Neuronal stem cell (in vitro differentiated cells): ENCODE measurements at places on chromosomes 7 and 10.

- H3K4me3 ChIP-seq = no peak overlapping the region
- no peak for DNase-seq
- H3K4me1 ChIP-seq = peaks cover 11% of the 10 kb centered on the region
- no peaks in the 10 kb centered on the region for H3K27me3 ChIP-seq
These were observed 5.2 kb upstream of the ZNF22 start for GRCh38 chr10:44995581-44995913.

GRCh38 chr10:119166118-119166500 is 595 bp upstream of the SFXN4 start:
- H3K36me3 ChIP-seq = peaks cover 51% of the 10 kb centered on the region
- H3K27ac ChIP-seq = no peak overlapping the region
- H3K27me3 ChIP-seq = no peaks in the 10 kb centered on the region
- H3K4me3 ChIP-seq = peak overlapping the region; percentile 90
- peaks cover 10% of the 10 kb centered on the region for H3K4me1 ChIP-seq
- no peak for DNase-seq

- H3K4me3 ChIP-seq = no peak overlapping the region
- DNase-seq = no peak
- no peaks in the 10 kb centered on the region for H3K27me3 ChIP-seq
These were observed 34.7 kb upstream of the SLC35B4 start for GRCh38 chr7:134351424-134351823.

DNA sequence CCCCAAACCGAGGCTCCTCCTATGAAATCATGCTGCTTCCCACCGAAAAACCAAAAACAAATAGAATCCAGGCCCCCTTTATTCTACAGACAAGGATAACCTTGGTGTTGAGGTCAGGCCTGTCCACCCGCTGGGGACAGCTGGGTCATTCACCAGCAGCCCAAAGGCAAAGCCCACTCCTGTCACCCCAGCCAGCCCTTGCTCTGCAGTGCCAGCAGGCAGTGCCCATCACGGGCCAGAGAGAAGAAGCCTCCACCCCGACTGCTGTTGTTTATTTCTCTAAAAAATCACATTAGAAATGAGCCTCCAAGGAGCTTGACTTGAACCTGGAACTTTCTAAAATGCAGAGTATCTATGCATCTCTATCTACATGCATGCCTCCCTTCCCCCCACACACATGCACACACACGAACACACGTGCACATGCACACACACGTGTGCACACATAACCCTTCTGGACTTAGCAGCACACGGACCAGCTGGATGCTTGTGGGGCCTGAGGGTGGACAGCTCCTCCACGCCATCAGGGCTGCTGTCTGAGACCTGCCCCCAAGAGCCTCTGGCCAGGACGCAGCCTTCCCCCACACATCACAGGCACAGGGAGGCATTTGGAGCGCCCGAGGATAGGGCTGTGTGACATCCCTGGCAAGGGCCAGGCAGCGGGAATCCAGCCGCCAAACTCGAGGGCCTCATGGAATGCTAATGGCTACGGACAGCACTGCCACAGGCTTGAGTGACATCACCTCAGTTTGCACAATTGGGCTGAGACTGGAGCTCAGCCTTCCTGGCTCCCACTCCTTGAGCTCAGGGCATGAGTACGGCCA is 22.8 kb downstream of the PRKAG2 start:
- H3K36me3 ChIP-seq = no peaks in the 10 kb centered on the region
- no peak overlapping the region for H3K4me3 ChIP-seq
- DNase-seq = no peak
- H3K27ac ChIP-seq = no peak overlapping the region
- no peaks in the 10 kb centered on the region for H3K27me3 ChIP-seq

DNA sequence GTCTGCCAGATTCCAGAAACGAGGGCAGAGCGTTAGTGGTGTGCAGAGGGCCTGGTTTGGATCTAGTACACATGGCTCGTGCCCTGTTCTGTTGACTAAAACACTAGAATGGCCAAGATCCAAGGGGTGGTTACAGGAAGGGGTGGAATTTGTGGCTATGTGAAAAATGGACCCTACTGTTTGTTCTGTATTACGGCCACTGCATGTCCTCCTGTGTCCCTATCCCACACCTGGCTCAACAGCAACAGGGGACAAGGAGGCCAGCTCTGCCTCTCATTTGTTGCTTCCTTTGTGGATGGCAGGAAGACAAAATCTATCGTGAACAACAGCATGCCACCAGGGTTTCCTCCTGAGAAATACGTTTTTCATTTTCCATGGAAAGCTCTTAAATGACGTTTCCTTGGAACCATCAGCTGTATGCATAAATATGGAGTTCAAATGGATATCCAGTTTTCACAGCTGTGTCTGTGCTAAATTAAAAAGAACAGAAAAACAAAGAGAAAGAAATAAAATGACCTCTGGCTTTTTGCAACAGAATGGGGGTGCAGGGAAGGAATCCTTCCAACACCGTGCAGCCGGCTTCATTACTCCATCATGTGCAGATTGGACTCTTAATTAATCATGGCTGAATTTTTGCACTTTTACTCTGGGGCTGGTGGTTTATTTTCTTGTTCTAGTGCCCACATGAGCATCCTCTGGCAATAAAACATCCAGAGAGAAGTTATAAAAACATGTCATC is 318.9 kb downstream of the CXCL12 start:
- H3K27me3 ChIP-seq = no peaks in the 10 kb centered on the region
- no peaks in the 10 kb centered on the region for H3K4me1 ChIP-seq
- H3K4me3 ChIP-seq = no peak overlapping the region
- H3K27ac ChIP-seq = no peak overlapping the region
- no peak for DNase-seq

DNA sequence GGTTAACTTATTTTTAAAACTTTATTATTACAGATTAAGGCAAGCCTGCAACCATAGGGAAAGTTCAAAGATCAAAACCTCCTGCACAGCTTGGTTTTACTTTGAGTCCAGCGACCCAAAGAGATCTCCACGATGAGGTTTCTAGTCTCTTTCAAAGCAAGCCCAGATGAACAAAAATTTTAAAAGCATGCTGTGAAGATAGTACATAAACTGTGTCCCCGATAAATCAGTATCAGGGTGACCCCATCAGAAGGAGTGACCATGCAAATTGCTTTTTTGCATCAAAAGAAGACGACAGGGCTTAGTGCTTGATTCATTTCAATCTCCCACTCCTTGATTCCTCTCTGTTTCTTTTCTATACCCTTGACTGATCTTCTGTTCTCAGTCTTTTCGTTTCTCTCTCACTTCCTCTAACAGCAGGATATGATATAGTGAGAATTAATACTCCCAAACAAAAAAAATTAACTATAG is 16.0 kb upstream of the DNTT start:
- H3K4me3 ChIP-seq = no peak overlapping the region
- no peaks in the 10 kb centered on the region for H3K27me3 ChIP-seq
- peaks cover 2% of the 10 kb centered on the region for H3K4me1 ChIP-seq
- H3K36me3 ChIP-seq = no peaks in the 10 kb centered on the region

- H3K36me3 ChIP-seq = no peaks in the 10 kb centered on the region
- H3K4me3 ChIP-seq = no peak overlapping the region
- no peak overlapping the region for H3K27ac ChIP-seq
- H3K27me3 ChIP-seq = no peaks in the 10 kb centered on the region
- DNase-seq = no peak
- H3K4me1 ChIP-seq = no peaks in the 10 kb centered on the region
These were observed 133.4 kb downstream of the MACC1 start for GRCh38 chr7:20083781-20084180.

GRCh38 chr7:150339409-150339809 is 2.0 kb downstream of the RARRES2 start:
- peaks cover 10% of the 10 kb centered on the region for H3K4me1 ChIP-seq
- no peaks in the 10 kb centered on the region for H3K36me3 ChIP-seq
- H3K4me3 ChIP-seq = no peak overlapping the region
- DNase-seq = no peak

DNA sequence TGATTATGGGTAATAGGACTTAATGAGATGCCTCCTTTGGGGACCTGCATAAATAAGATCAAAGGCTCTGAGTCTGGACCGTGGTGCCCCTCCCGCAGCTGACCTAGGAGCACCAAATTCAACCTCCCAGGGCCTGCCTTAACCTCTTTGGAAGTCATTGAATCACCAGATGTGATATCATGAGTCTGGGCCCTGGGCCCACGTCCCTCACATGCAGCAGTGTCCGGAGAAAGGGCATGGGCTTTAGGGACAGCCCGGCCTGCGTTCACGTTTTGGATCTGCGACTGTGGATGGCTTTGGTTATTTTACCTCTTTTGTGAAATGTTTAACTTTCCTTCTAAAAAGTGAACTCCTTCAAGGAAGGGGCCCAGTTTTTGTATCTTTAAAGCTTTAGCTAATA is 220.0 kb upstream of the KLF6 start:
- DNase-seq = no peak
- no peak overlapping the region for H3K4me3 ChIP-seq
- H3K27ac ChIP-seq = no peak overlapping the region
- H3K4me1 ChIP-seq = no peaks in the 10 kb centered on the region
- H3K36me3 ChIP-seq = no peaks in the 10 kb centered on the region
- no peaks in the 10 kb centered on the region for H3K27me3 ChIP-seq

GRCh38 chr10:99682752-99683151 is 23.4 kb downstream of the ENTPD7 start:
- no peak overlapping the region for H3K4me3 ChIP-seq
- no peaks in the 10 kb centered on the region for H3K4me1 ChIP-seq
- DNase-seq = no peak
- H3K36me3 ChIP-seq = peaks cover 15% of the 10 kb centered on the region

DNA sequence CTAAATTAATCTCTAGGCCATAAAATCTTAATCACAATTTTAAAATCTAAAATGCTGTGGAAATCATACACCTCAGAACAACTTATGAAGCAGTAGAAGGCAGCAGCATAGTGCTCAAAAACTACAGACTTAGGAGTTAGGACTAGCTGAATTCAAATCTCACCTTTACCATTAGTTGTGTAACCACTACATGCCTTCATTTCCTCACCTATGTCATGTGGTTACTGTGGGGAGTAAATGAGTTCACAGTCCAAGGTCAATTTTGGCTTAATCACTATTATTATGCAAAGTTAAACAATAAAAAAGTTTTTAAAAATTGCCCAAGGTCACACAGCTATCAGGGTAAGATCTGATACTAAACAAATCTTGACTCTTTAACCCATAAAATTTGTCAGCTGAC is 37.0 kb downstream of the SNX13 start:
- H3K4me3 ChIP-seq = no peak overlapping the region
- H3K4me1 ChIP-seq = peaks cover 3% of the 10 kb centered on the region
- H3K27me3 ChIP-seq = no peaks in the 10 kb centered on the region
- no peak overlapping the region for H3K27ac ChIP-seq

GRCh38 chr10:30792025-30792424 is 162.5 kb upstream of the LYZL2 start:
- no peaks in the 10 kb centered on the region for H3K36me3 ChIP-seq
- H3K4me1 ChIP-seq = no peaks in the 10 kb centered on the region
- H3K4me3 ChIP-seq = no peak overlapping the region
- no peak for DNase-seq
- H3K27me3 ChIP-seq = no peaks in the 10 kb centered on the region

DNA sequence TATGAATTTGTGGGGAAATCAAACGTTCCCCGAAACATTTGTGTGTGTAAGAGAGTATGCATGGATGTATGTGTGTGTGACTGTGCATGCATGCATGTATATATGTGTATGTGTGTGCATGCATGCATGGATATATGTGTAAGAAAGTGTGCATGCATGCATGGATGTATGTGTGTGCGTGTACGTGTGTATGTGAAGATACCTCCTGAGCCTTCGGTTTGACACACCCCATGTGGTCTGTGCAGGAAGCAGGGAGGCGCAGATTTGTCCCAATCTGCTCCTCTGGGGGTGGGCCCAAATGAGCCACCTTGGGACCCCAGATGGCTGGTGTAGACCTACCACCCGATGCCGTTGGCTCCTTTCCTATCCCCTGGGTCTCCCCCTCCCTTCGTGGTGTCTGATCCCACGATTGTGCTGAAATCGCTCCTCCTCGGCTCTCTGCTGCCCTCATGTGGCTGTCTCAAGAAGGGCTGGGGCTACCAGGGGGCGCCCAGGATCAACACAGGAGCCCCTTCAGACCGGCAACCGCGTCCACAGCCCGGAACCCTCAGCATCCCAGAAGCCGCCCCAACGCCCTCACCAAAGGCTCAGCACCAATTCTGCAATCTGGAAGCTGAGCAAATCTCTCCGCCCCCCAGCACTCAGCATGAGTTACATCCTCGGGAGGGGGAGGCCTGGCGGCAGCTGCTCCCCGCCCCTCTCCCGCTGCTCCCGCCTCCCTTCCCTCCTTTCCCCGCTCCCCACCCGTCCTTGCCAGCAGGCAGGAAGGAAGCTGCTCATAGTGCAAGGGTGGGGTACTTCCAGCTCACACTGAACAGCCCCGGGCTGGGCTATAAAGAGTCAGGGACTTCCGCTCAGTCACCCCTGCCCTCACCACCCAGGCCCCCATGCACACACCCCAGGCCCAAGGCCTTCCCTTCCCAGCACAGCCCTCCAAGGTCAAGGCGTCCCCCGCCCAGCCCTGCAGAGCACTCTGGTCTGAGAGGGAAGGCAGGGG is 2.3 kb upstream of the NOS3 start:
- H3K4me3 ChIP-seq = no peak overlapping the region
- H3K27me3 ChIP-seq = no peaks in the 10 kb centered on the region
- H3K27ac ChIP-seq = no peak overlapping the region

- DNase-seq = peak; percentile 26
- no peaks in the 10 kb centered on the region for H3K4me1 ChIP-seq
- H3K27ac ChIP-seq = no peak within 1 kb of the TSS
These were observed at the start of gene HPS1 for GRCh38 chr10:98446661-98447221. TSS of gene HPS1 (minus strand) at chr10:98446935. CDS start at chr10:98443240, 3,695 bp downstream.

DNA sequence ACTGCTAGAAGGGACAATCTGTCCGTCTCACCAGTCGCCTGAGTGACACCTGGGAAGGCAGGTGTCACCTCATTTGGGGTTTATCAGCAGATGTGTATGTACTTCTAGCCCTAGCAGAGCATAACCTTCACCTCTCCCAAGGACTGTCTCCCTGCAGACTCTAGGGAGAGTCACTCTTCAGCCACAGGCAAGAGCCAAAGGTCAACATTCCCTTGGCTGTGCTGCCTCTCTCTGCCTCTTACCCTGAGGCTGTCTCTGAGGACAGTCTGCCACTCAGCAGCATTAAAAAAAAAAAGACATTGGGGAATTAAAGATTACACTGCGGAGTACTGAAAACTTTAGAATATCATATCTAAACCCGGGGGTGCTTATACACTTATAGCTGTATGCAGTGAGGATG is 377.7 kb upstream of the FZD8 start:
- H3K4me1 ChIP-seq = peaks cover 8% of the 10 kb centered on the region
- DNase-seq = no peak
- no peaks in the 10 kb centered on the region for H3K36me3 ChIP-seq
- H3K27ac ChIP-seq = no peak overlapping the region
- no peak overlapping the region for H3K4me3 ChIP-seq

- no peak for DNase-seq
- H3K36me3 ChIP-seq = no peaks in the 10 kb centered on the region
- no peaks in the 10 kb centered on the region for H3K4me1 ChIP-seq
- H3K27me3 ChIP-seq = no peaks in the 10 kb centered on the region
These were observed 121.2 kb downstream of the EMX2 start for GRCh38 chr10:117663750-117664149.

GRCh38 chr10:50567384-50567783 is 56.4 kb downstream of the SGMS1 start:
- no peak overlapping the region for H3K4me3 ChIP-seq
- H3K36me3 ChIP-seq = no peaks in the 10 kb centered on the region
- H3K27me3 ChIP-seq = no peaks in the 10 kb centered on the region
- H3K27ac ChIP-seq = no peak overlapping the region
- no peaks in the 10 kb centered on the region for H3K4me1 ChIP-seq

GRCh38 chr7:78406531-78406930 is 608.0 kb downstream of the PHTF2 start:
- no peaks in the 10 kb centered on the region for H3K4me1 ChIP-seq
- no peaks in the 10 kb centered on the region for H3K27me3 ChIP-seq
- no peak overlapping the region for H3K4me3 ChIP-seq

- H3K4me3 ChIP-seq = no peak overlapping the region
- no peaks in the 10 kb centered on the region for H3K36me3 ChIP-seq
- H3K27ac ChIP-seq = no peak overlapping the region
- peaks cover 36% of the 10 kb centered on the region for H3K27me3 ChIP-seq
These were observed 130.6 kb upstream of the FAM20C start for GRCh38 chr7:61576-62360.
